ENCODE measurements at places on chromosomes 12 and 14. TPM values are rescaled to one million over a fixed set of nuclear protein-coding genes. Genes with fewer than 3 reads are reported as not detected.

Gene FLVCR2
- 14.2 TPM for total RNA-seq

Gene NINJ2
- total RNA-seq = 0.69 TPM

Gene ARF3
- 156 TPM for total RNA-seq

Gene GALNT16
- 2.8 TPM for total RNA-seq

Gene CD163
- total RNA-seq = not detected

Gene LALBA
- total RNA-seq = not detected

Gene NEUROD4
- total RNA-seq = not detected

Gene NYNRIN
- total RNA-seq = 0.39 TPM

Gene ITGB7
- total RNA-seq = 0.58 TPM

Gene PIP4K2C
- total RNA-seq = 38.4 TPM

Gene ISM2
- total RNA-seq = 0.49 TPM

Gene RFC5
- 37.5 TPM for total RNA-seq

Gene SERPINA10
- total RNA-seq = 0.05 TPM

Gene PLXNC1
- total RNA-seq = 0.15 TPM

Gene USP44
- total RNA-seq = 0.20 TPM

Gene ADAMTS20
- not detected for total RNA-seq

Gene ZNF84
- 11.9 TPM for total RNA-seq

Gene CYP27B1
- 2.0 TPM for total RNA-seq

Gene BICDL1
- total RNA-seq = 4.1 TPM

Gene ISCA2
- total RNA-seq = 32.2 TPM

Gene WASHC4
- 26.9 TPM for total RNA-seq

Gene CMKLR1
- total RNA-seq = 0.03 TPM

Gene CDH24
- total RNA-seq = 3.2 TPM

Gene RNASE1
- 0.12 TPM for total RNA-seq

Gene FAM161B
- total RNA-seq = 1.6 TPM

Gene TSHR
- not detected for total RNA-seq

Gene PPFIA2
- not detected for total RNA-seq

Gene FOXM1
- 89.2 TPM for total RNA-seq

Gene OTX2
- total RNA-seq = not detected

Gene SLCO1A2
- not detected for total RNA-seq

Gene ACSM4
- not detected for total RNA-seq

Gene CIDEB
- 0.22 TPM for total RNA-seq

Gene SLC5A8
- total RNA-seq = not detected

Gene SLC6A13
- 0.31 TPM for total RNA-seq

Gene TSPAN8
- total RNA-seq = not detected

Gene MYO1H
- not detected for total RNA-seq

Gene CLEC6A
- not detected for total RNA-seq

Gene KCNK13
- 0.10 TPM for total RNA-seq

Gene TAS2R43
- not detected for total RNA-seq

Gene MYF5
- not detected for total RNA-seq

Gene LTBR
- 246 TPM for total RNA-seq

Gene CCDC60
- total RNA-seq = not detected

Gene PRPH
- total RNA-seq = 1.6 TPM

Gene INSM2
- not detected for total RNA-seq

Gene OR6C2
- not detected for total RNA-seq

Gene PTCSC3
- not detected for total RNA-seq

Gene IL26
- not detected for total RNA-seq

Gene A2M
- total RNA-seq = not detected

Gene LRP1-AS
- not detected for total RNA-seq

Measured in A549 treated with Hydrocortisone at 1 μM for 4 hours (cell line).